Activated T-cell treated with anti-CD3 and anti-CD28 coated beads for 4 hours (primary cell): ENCODE measurements at places on chromosomes 3 and 15.

- no peak for DNase-seq
Observed at GRCh38 chr3:155065537-155065936, 14.6 kb upstream of the MME start.

DNA sequence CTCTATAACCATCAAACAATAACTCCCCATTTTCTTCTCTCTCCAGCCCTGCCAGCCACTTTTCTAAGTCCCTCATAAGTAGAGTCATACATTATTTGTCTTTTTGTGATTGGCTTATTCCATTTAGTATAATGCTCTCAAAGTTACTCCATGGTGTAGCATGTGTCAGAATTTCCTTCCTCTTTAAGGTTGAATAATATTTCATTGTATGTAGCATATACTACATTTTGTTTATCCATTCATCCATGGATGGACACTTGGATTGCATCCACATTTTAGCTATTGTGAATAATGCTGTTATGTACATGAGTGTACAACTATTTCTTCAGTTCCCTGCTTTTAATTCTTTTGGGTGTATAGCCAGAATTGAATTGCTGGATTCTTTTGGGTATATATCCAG, 138.4 kb downstream of the ATG7 start:
- DNase-seq: no peak

DNA sequence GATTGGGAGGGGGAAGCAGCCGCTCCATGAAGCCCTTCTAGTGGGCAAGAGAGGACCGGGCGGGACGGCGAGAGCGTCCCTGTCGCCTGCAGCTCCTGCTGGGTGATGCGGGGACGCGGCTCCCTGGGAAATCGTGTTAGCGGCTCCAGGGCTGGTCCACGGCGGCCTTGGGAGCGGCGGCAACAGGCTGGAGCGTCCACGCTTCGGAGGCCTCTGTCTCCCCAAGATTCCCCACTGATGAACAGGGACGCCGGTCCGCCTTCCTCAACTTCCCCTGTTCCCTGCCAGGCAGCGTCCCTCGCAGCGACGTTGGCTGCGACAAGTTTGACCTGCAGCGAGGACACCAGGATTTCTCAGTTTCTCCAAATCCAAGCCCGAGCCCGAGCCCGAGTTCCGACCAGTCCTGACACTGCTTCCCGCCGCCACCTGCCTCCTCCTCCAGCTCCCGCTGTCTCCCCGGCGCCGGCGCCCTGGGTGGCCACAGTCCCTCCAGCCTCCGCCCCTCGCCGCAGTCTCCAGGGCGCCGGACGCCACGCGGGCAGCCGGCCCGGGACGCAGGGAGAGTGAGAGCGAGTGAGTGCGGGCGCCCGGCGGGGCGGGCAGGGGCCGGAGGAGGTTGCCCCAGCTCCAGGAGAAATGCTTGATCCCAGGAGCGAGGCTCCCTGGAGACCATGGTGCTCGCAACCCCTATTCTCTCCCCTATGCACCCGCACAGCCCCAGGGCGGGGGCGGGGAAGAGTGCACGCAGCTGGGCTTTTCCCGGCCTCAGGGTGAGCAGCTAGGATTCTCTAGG, 78.1 kb upstream of the RNF7 start:
- DNase-seq: no peak

- no peak for DNase-seq
Observed at GRCh38 chr15:62962101-62962995, 80.2 kb upstream of the TPM1 start.

DNA sequence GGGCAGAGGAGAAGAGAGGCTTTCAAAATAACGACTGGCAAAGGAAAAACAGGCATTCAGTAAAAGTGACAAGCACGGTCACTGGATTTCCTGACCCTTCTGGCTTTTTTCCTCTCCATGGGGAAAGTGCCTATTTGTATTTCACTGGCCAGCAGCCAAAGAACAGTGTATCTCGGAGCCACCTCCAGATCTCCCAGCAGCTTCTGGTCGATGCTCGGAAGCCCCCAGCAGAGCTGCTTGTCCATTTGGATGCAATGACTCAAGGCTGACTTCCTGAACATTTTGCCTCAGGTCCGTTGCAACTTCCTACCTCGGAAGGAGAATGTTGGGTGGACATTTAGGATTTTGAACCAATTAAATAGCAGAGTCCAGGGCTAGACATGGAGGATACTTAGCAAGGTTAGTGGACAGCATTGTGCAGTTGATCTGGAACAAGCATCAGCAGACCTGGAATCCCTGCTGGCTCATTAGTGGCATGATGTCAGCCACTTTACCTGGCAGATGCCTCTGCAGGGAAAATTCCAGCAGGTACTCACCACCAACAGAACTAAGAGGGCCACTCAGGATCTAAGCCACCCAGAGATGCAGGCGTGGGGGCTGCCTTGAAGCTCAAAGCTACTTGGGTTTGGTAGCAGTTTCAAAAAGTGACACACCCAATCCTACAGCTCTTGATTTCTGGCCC, 1.1 kb downstream of the FAM107A start:
- DNase-seq: no peak

DNA sequence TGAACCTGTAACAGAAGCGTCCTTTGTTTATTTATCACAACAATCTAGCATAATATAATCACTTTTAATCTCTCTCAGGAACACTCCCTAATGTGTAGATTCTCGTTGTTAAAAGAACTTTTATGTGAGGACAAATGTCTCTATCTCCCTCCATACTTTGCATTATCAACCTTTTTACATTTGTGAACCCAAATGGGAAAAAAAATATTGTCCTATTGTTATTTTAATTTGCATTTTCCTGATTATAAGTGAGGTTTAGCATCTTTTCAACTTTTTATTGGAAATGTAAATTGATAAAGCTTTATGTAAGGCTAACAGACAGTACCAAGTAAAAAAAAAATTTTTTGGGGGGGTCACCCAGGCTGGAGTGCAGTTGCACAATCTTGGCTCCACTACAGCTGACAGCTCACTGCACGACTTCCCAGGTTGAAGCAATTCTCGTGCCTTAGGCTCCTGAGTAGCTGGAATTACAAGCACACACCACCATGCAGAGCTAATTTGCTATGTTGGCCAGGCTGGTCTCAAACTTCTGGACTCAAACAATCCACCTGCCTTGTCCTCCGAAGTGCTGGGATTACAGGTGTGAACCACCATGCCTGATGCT, 33.0 kb upstream of the DENND4A start:
- DNase-seq: no peak

DNA sequence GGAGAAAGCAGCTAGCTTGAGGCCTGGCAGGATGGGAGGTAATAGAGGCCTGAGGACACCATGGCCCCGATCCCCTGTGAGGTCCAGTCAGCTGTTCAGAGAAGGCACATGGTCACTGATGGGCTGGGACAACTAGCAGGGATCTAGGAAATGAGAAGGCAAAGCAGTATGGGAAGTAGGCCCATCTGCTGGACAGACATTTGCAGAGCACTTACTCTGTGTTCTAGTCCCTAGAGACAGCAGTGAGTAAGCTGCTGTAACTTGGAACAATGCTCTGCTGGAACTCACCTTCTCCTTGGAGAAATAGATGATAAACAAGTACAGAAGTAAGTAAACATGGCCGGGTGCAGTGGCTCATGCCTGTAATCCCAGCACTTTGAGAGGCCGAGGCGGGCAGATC, 7.1 kb downstream of the ECE2 start:
- no peak for DNase-seq

GRCh38 chr3:172520301-172520831, 2.9 kb downstream of the TNFSF10 start:
- no peak for DNase-seq

DNA sequence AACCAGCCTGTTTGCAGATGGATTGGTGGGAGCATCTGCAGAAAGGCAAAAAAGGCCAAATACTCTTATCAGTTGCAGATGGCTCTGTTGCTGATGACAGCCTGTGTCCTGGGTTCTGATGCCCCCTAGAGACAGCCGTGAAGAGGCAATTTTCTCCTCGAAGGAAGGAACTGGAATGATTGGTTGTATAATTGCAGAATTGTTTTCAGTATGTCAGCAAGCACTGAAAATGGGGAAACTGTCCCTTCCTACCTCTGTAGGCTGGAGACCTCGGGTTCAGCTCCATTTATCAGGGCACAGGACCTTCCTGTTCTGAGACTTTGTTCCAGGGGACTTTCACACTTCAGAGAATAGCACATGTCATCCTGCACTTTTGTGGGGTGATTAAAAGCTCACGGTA, 103.0 kb downstream of the PGPEP1L start:
- no peak for DNase-seq

- no peak for DNase-seq
Observed at GRCh38 chr15:37055481-37055880, 44.9 kb downstream of the MEIS2 start.

- DNase-seq: no peak
Observed at GRCh38 chr3:168782193-168782592, 686.5 kb upstream of the GOLIM4 start.

GRCh38 chr3:197499427-197499826, 56.3 kb downstream of the BDH1 start:
- DNase-seq: no peak

DNA sequence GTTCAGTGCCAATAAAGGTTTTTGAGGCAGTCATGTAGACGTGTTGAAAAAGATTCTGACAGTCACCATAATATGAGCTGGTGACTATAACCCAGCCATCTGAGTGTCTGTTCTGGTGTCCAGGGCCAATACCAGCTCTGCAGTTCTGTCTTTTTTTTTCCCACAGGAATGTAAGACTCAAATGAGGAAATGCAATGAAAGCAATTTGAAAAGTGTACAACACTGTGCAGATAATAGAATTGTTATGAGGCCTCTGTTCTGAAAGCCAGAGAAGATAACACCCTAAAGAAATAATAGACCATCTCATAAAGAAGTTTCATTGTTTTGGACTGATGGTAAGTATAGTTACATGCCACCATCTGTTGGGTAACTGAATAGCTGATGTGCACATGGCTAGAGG, 57.1 kb downstream of the CLDN1 start:
- no peak for DNase-seq

GRCh38 chr15:48363474-48363873, 32.2 kb downstream of the DUT start:
- no peak for DNase-seq
